Parietal lobe (tissue), 2 donors: ENCODE measurements at places on chromosomes 16 and 17. TPM values are rescaled to one million over a fixed set of nuclear protein-coding genes. Genes with fewer than 3 reads are reported as not detected.

The KREMEN2 gene
- total RNA-seq: not detected

The SEZ6L2 gene
- total RNA-seq: 52.0 TPM

The TP53TG3F gene
- total RNA-seq: not detected

The CDRT15 gene
- total RNA-seq: not detected

The DLX3 gene
- total RNA-seq: not detected
